GM12878 (cell line): ENCODE measurements at places on chromosomes 7 and 10.

GRCh38 chr7:3250725-3251124 lies 50.3 kb upstream of the SDK1 start:
- DNase-seq = no peak

GRCh38 chr7:135159359-135160085 lies 11.0 kb downstream of the CYREN start:
- no peak for DNase-seq

- no peak for DNase-seq
These were observed 2.8 kb downstream of the TM9SF3 start for GRCh38 chr10:96584035-96584434.

GRCh38 chr10:105252911-105253310 lies 611.8 kb downstream of the SORCS3 start:
- no peak for DNase-seq

- DNase-seq = no peak
These were observed 926 bp upstream of the C7orf33 start for GRCh38 chr7:148589640-148590039.

- no peak for DNase-seq
These were observed 675.2 kb downstream of the PHTF2 start for GRCh38 chr7:78473571-78474301.

DNA sequence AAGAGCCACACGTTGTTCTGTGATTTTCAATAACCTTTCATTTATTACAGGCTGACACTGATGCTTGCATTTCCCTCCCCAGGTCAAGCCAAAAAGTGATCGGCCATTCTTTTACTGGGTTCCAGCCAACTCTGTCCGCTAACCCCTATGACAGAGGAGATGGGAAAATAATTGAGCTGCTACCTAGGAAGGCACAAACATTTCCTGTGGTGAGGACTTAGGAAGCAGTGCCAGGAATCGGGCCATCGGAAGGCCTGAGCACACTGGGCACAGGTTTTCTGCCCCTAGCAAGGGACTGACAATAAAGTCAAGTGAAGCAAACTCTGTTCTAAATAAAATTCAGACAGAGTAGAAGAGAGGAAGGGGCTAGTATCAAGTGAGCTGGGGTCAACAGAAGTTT lies 313.0 kb upstream of the AOAH start:
- no peak for DNase-seq

DNA sequence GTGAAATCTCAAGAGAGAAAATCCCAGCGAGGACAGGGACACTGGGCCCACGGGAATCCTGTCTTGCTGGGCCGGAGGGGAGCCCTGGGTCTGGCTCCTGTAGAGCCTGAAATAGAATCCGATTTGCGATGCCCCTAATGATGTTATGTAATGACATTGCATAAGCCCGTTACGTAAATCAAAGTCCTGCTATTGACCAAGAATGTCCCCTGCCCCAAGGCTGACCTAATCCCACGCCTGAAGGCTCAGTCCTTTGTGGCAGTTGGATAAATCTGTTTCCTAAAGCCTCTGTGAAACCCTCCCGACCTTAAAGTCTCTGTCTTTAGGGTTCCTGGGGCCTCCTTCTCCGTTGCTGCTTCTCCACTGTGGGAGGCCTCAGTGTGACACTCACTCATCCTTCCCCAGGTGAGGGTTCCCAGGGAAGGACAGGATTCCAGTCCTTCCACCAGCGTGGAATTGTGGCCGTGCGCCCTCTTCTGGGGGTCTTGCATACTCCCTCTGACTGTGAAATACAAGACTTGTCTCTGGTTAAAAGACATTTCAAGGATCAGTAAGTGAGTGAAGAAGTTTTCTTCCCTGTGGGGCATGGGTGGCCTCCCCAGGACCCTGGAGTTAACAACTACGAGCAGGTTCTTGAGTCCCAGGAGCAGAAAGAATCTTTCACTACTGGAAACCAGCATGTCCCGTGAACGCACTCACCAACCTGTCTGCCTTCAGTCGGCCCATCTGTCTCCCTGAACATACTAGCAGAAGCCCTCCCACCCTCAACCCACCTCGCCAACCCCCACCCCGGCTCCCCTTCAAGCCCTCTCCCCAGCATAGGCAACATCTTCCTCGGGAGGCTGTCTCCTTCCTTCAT lies 19.8 kb downstream of the ZNF467 start:
- no peak for DNase-seq

GRCh38 chr7:88268051-88268450 lies 38.6 kb downstream of the STEAP4 start:
- DNase-seq = no peak

GRCh38 chr10:113060201-113061053 lies 110.4 kb downstream of the TCF7L2 start:
- DNase-seq = no peak

- no peak for DNase-seq
These were observed 424.4 kb downstream of the SDK1 start for GRCh38 chr7:3725155-3726059.

DNA sequence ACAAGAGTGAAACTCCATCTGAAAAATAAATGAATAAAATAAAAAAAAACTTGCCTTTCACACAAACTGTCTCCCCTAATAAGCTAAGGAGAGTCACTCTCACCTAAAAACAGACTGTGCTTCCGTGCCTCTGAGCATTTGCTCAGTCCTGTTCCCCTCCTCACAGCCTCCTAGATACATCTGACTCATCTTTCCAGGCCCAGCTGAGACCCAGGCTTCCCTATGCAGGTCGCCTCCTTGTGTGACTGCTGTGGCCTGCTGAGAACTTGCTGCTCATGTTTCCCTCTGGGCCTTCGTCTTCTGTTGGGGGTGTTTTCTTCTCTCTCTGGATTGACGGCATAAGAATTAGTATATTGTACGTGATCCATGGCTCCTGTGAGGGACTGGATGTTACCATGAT lies 777.7 kb downstream of the LRMDA start:
- no peak for DNase-seq

GRCh38 chr10:4181621-4182049 lies 396.6 kb upstream of the KLF6 start:
- DNase-seq = no peak

DNA sequence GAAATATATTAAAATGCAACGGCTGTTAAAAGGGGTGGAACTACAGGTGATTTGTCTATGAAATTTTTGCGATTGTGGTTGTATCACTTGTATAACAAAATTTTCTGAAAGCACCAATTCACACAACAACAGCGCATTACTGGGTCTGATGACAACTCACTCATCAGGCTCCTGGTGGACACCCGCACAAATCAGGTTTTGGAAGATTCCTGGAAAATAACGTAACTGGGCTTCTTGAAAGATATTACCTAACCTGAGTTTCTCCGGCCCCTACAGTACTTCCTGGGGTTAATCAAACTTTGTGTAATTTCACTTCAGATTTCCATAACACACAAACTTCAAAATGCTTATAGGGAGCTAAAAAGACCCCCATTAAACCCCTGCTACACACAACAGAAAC lies 7.6 kb downstream of the SNX8 start:
- no peak for DNase-seq

DNA sequence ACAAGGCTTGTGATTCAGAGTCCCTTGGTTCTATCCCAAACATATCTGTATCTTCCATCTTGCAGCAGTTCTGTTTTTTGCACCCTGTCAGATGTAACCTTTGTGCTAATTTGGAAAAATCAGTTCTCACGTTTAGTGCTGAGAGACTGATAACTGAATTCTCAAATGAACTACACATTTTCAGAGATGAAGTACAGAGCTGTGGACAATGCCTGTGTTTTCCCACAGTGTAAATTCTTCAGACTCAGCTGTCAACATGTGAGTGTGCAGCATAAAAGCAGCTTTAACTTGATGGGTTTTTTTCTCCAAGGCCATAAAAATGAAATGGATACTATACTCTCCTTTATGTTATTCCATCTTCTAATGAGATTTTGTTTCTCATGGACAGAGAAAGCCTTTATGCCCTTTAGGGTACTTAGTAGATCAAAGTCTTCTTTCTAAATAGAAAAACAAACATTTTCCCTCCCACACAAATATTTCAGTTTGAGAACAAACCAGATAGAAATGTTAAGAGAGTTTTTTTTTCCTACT lies 150.9 kb downstream of the SEMA3A start:
- no peak for DNase-seq

GRCh38 chr7:5334671-5335070 lies 51.9 kb downstream of the SLC29A4 start:
- no peak for DNase-seq

GRCh38 chr7:131225619-131226513 lies 101.8 kb upstream of the MKLN1 start:
- no peak for DNase-seq

- DNase-seq = no peak
These were observed 80.8 kb upstream of the PRSS1 start for GRCh38 chr7:142668495-142668894.
